Esophagus squamous epithelium (tissue), 5 donors: ENCODE measurements at places on chromosomes 7 and 10. TPM values are rescaled to one million over a fixed set of nuclear protein-coding genes. Genes with fewer than 3 reads are reported as not detected.

The POLD2 gene
- 93.9 TPM for total RNA-seq

The SMKR1 gene
- not detected for total RNA-seq

The TMEM176A gene
- 18.1 TPM for total RNA-seq

DNA sequence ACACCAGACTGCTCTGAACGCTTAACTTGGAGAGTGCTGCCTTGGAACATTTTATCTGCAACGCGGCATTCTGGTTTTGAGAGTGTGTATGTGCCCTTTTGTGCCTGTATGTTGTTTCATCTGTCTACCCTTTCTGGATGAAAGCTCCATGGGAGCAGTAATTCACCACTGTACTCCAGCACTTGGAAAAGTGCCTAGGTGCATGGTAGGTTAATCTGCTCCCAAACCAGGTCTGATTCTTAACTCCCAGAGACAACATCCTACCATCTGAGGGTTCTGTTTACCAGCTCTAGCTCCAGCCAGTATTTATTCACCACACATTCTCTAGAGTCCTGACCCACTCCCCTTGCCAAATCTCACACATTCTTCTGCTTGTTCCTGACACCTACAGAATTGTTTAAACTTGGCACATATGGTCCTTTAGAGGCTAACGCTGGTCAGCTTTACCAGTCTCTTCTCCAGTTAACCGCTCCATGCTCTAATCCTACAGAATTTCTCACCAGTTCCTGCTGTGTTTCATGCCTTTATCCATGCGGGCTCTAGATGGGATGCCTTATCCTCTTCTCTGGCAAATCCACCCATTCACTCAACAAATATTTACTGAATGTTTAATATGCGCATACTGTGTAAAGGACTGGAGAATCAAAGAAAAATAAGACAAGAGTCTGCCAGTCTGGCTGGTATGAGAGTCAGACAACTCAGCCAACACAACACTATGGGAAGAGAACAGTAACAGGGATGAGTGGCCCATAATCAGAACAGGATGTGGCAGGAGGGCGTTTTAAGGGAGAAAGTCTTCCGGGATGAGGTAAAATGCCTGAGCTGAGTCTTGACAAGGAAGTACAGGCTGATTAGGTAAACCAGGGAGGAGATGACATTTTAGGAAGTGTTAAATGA lies 46.3 kb downstream of the MTPN start:
- no peaks in the 10 kb centered on the region for H3K27me3 ChIP-seq
- H3K4me1 ChIP-seq = no peaks in the 10 kb centered on the region
- H3K36me3 ChIP-seq = no peaks in the 10 kb centered on the region
- no peak for DNase-seq
- H3K4me3 ChIP-seq = no peak overlapping the region

- no peak overlapping the region for H3K4me3 ChIP-seq
- H3K27ac ChIP-seq = no peak overlapping the region
- no peak for DNase-seq
- H3K36me3 ChIP-seq = no peaks in the 10 kb centered on the region
Measured at GRCh38 chr10:14349081-14349480, 18.4 kb upstream of the FRMD4A start.

DNA sequence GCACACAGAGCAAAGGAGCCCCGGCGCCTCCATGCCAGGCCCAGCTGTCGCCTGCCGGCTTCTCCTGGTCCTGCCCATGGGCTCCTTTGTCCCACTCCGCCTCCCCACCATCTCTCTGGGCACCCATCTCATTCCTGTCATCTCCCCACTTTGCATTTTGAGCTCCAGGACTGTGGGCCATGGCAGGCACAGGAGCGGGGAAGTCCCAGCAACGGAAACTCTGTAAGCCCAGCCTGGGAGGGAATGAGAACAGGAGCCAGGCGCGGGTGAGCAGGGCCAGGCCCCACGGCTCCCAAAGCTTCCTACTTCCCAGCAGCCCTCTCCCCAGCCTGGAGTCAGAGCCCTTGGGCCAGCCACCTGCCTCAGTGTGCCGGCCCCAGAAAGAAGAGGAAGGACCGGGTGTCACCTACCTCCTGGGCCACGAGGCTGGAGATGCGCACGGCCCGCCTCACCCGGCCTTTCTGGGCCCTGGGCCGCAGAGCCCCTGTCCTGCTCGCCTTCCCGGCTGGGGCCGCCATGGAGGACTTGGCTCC lies 23.1 kb downstream of the KCNH2 start:
- H3K27ac ChIP-seq = peak overlapping the region; percentile 47
- DNase-seq = no peak
- peaks cover 8% of the 10 kb centered on the region for H3K4me1 ChIP-seq
- H3K4me3 ChIP-seq = peak overlapping the region; percentile 27
- H3K36me3 ChIP-seq = no peaks in the 10 kb centered on the region
- H3K27me3 ChIP-seq = no peaks in the 10 kb centered on the region
